ENCODE measurements at places on chromosomes 7 and 10.

GRCh38 chr10:91643700-91644099 lies 10.8 kb upstream of the PPP1R3C start:
- DNase-seq: no peak

GRCh38 chr7:6181136-6181535 lies 91.3 kb downstream of the CYTH3 start:
- DNase-seq: no peak

DNA sequence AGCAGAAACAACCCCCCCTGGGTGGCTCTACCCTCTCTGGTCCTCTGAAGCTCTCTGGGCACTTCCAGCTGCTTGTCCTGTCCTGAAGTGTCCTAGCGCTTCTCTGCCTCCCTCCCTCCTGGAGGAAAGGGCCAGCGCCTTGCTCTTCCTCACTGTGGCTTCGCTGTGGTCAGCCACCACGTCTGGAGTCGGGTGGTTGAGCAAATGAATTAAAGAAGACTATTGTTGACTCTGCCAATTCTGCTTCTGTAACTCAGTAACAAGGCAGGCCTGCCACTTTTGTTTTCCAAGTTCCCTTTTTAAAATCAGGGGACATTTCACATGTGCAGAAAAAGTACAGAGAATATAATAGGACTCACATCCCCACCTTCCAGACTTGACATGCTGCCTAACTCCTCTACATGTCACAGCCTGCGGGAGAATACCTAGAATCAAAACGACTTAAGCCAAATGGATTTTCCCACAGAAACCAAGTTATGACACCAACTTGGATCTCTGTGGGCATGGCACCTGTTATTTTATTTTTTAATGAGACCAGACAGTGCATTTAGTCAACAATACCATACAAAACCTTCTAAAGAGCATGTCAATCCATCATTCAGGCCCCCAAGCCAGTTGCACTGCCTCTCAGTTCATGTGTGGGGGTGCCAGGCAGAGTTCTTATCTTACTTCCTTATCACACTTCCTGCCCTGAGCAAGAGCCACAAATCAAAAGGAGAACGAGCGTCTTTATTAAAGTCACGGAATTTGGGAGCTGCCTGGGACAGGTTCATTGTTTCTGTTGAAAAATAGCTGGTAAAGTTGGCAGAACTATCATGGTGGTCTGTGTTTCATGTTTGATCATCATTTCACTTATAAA lies 6.8 kb downstream of the FFAR4 start:
- DNase-seq: no peak

- DNase-seq: no peak
Observed at GRCh38 chr10:54444170-54444569, 356.9 kb downstream of the PCDH15 start.

DNA sequence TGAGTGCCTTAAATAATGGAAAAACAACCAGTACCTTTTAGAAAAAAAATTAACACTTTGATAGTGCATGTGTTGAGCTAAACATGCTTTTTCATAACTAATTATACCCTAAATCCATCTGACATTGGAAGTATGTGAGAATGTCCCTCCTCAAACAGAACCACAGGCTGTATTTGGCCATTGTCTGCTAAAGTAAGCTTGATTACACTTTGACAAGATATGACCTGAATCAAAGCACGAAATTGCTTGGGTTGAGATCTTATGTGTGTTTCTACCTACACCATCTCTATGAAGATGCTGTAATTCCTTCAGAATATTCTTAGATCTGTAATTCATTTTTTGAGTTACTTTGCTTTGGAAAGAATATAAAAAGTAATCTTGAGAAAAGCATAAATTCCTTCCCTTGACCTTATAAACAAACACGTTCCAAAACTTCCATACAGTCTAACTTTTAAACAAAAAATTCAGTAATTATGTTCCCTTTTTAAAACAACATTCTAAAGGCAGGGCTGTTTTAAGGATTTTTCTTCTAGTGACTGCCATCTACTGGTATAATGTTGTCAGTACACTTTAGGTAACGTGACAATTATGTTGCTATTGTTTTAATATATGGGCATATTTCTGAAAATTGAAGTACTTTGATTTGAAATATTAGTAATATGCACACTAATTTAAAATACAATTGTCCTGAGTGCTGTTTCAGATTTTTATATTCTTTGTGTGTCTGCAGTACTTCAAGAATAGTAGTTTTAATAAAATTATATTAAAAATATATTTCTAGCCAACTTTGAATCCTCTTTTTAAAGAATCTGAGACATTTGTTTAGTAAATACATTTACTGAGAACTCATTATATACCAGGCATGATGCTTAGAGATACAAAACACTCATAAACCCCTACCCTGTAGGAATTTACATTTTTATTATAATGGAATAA lies 20.9 kb downstream of the CD36 start:
- DNase-seq: no peak

Data from stimulated activated CD4-positive, alpha-beta T cell treated with anti-CD3 and anti-CD28 coated beads, TNF-alpha, amount 100 ng/mL, for 1 hour (primary cell).